ENCODE measurements at places on chromosomes 12 and 14. TPM values are rescaled to one million over a fixed set of nuclear protein-coding genes. Genes with fewer than 3 reads are reported as not detected.

Gene DNAH10
- total RNA-seq = not detected

GRCh38 chr14:88270776-88271175 is 52.3 kb downstream of the KCNK10 start:
- no peak for DNase-seq

DNA sequence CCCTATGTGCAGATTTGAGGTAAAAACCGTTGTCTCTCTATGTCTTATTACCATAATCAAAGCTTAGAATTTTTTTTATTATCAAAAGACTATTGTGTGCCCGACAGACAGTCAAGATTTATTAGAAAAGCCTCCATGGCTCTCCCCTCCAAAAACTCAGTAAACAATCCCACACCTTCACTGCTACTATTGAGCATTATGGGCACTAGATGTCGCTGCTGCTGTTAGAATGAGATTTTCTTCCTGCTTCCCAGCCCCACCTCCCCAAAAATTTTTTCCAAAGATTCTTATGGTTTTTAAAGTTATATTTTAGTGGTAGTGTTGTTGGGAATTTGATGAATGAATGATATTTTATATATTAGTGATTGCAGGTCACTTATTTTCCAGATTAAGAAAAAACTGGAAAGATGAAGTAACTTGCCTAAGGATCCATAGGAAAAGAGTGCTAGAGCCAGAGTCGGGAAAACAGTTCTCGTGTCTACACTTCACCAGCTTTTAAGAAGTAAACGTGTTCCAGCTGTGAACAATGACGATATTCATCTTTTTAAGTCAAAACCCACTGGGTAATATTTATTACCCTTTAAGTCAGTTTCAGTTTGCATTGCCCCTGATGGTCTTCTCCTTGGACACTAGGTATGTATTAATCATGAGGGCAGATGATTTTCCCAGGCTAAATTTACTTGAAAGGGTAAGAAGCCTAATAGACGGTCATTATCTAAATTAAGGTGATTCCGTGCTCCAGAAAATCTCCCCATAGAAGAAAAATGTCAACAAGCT is 12.2 kb upstream of the FOXG1 start:
- no peak for DNase-seq

GRCh38 chr14:30225176-30225575 is 297.5 kb upstream of the PRKD1 start:
- DNase-seq = no peak

DNA sequence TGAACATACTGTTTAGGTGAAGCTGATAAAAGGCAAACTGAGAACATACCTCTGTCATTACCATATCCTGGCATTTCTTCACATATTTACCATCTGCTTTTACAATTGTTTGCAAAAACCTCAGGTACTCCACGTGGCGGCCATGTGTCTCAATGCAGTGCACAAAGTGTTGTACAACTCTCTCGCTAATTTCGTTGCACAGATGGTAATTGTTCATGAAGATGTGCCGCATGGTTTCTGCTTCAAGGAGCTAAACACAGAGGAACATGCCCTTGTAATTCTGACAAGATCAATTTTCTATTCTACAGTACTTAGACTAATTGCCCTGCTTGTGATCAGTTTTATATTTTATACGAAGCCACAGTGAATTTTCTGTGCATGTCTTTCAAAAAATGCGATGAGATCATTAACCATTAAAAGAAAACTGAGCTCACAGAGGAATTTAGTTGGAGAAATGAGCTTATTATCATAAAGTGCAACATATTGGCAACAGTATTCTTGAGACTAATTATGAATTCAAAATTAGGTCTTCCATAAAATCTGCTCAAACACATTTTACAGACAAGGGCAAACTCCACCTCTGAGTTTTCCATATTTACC is 233.8 kb downstream of the ITPR2 start:
- no peak for DNase-seq

- no peak for DNase-seq
Observed at GRCh38 chr12:13702381-13702780, 279.0 kb downstream of the GRIN2B start.

GRCh38 chr12:48197549-48197970 is 5.5 kb downstream of the OR10AD1 start:
- no peak for DNase-seq

DNA sequence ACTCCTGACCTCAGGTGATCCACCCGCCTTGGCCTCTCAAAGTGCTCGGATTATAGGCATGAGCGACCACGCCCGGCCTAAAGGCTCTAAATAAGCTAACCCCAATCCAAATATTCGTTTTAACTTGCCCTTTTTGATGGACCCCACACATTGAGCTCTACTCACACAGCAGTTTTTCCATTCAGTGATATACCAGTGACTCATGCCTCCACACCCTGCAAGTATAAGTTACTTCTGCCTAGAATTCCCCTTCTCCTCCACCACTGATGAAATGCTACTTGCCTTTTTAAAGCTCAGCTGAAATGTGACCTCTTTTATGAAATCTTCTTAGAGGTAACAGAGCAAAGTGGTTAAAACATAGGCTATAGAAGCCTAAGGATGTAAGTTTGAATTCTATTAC is 68.8 kb downstream of the EXOC5 start:
- no peak for DNase-seq
